H54 (cell line): ENCODE measurements at places on chromosomes 2 and 18.

DNA sequence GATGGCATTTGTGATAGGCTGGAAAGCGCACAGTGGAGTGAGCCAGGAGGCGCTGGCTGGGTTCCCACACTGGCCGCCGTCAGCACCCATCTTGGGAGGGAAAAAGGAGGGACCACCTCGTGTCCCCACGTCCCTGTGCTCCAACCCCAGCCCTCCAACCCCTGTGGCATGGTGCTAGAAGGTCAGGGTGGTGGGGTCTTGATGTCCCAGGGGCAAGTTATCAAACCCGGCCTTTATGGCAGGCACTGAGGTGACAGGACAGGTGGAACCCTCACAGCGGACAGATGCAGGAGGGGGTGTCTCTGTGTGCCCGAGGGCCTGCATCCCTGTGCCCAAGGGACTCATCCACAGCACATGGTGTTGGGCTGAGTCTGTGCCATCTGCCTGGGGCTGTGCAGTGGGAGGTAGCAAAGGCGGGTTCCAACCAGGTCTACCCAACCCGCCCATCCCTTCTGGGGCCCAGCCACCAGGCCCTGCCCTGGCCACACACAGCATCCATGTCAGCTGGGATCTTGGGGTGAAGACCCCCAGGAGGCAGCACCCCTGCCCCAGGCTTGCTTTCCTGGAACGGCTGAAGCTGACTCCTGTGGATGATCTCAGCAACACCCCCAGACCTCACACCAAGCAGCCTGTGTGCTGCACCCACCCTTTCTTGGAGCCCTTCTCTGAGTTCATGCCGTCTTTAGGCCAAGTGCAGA, 246.1 kb downstream of the NDUFA10 start:
- no peak for DNase-seq

DNA sequence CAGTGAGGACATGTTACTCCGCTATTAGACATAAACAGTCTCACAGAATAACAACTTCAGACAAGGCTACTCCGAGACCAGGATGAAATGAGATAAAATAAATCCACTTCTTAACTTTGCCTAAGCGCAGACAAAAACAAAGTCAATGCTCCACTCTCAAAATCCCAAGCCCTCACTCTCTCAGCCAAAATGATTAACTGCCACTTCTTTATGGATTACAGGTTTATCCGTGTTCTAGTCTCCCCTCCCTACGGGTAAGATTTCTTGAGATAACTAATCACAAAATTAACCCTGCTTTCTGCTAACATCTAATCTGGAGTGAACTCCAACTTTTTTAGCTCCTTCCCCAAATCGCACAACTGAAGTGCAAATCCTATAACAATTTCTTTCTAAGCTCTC, 1.1 kb upstream of the CRYGC start:
- DNase-seq: no peak

GRCh38 chr2:230956827-230957755, 32.0 kb upstream of the GPR55 start:
- DNase-seq: peak; percentile 78

DNA sequence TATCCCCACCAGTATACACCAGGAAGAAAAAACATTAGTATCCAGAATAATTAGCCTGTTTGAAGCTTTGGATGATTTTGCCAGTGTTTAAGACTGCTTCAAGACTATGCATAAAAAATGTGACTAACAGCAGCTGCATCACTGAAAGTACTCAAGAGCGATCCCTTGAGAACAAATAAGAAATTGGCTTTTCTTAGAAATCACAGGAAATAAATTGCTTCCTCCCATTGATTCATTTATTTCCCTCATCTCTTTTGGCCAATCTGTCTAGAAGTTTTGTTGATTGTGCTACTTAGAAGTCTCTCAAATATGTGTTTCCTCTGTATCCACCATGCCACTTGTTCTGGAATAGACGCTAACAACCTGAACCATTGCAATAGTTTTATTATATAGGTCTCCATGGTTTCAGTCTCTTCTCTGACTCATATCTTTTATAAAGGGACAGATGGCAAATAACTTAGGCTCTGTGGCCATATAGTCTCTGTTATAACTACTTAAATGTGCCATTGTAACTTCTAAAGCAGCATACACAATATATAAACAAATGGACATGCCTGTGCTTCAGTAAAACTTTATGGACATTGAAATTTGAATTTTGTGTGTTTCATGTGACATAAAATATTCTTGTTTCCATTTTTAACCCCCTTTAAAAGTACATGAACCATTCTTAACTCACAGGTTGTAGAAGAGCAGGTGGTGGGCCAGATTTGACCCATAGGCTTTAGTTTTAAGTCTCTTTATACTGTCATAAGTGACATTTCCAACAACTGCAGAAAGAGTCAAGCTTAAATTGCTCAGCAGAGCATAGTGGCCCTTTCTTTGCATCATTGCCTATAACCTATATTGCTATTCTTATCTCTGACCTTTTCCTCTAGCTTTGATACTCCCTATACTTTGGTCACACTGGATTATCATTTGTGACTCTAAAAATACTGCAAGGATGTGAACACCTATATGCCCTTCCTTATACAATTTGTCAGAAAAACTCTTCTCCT, 123.9 kb downstream of the MC4R start:
- no peak for DNase-seq

GRCh38 chr2:46770622-46771021, 145.0 kb downstream of the MCFD2 start:
- no peak for DNase-seq

- peak; percentile 90 for DNase-seq
These were observed 25.7 kb downstream of the NPPC start for GRCh38 chr2:231900486-231900942.

DNA sequence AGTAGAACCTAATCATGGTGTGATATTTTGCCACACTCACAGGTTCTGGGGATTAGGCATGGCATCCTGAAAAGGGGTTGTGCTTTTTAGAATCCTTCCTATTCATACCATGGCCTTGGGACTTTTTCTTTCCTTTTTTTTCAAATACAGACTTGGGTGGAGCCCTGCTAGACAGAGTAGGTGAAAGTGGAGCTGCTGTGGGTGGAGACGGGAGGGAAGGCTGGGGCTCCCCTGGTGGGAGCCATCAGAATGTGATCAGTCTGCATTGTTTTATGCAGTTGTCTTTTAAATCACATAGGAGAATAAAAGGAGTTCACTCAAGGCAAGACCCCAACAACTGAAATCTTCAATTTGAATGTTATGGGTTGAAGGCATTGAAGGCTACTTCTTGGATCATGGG, 130.2 kb downstream of the VAPA start:
- DNase-seq: no peak

GRCh38 chr2:238407566-238407965, 19.2 kb upstream of the ASB1 start:
- DNase-seq: no peak

GRCh38 chr2:165044505-165045303, 89.4 kb upstream of the SLC38A11 start:
- DNase-seq: no peak

DNA sequence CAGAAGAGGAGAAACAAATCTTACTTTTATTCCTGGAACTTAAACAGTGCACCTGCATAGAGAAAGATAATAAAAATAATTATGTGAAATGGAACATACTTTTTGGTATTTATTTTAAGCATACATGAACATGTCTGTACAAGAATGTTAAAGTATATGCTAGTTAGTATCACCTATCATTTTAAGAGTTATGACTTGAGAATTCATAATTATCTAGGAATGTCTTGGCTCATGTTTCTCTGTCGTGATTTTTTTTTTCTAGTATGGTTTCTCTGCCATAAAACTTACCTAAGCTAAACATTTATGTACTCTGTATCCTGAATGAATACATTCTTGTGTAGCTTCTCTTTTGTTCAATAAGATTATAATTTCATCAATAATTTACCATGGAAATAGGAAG, 4.2 kb downstream of the SERPINB7 start:
- DNase-seq: no peak

DNA sequence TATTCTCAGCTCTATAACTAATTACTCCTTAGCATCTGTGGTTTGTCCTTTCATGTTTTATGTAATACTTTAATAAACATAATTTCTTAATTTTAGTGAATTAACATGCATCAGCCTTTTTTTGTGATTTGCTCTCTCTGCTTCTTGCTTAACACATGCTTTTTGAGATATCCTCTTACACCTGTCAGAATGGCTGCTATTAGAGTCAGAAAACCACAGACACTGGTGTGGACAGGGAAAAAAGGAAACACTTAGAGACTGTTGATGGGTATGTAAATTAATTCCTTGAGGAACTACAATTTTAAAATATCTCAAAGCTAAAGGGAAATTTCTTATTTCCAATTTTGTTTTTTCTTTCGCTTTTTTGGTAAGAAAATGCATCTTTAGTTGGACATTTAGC, 549.0 kb downstream of the ZNF804A start:
- DNase-seq: no peak

- DNase-seq: no peak
These were observed 765 bp upstream of the ID2 start for GRCh38 chr2:8680822-8681760.

GRCh38 chr2:100603948-100604633, 41.3 kb downstream of the PDCL3 start:
- no peak for DNase-seq

DNA sequence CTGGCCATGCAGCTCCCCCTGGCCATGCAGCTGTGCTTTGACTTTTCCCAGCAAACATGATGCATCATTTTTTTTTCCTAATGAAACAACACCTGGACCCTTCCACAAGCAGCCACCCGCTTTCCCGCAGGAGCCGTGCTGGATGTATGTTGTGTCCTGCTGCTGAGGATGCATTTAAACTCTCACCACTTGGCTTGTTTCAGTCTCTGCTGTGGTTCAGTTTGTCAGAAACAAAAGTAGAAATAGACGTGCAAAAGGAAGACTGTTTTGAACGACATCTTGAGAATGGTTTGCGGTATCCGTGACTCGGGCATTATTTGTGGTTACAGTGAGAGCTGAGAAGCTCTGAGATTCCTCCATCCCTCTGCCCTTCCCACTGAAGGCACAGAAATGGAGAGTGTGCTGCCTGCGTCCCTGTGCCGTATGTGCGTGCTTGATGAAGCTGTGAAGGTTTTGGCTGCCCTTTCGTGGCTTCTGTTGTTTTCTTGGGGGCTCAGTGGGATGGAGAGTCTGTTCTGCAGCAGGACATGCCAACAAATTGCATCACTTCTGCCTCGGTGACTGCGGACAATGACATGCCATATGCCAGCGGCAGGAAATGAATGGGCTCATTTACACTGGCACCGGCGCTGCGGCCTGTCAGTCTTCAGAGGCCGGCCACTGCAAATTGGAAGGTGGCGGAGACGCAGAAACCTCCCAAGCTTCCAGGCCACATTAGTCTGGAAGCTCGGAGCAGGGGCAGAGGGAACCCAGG, 417.7 kb upstream of the SALL3 start:
- no peak for DNase-seq

DNA sequence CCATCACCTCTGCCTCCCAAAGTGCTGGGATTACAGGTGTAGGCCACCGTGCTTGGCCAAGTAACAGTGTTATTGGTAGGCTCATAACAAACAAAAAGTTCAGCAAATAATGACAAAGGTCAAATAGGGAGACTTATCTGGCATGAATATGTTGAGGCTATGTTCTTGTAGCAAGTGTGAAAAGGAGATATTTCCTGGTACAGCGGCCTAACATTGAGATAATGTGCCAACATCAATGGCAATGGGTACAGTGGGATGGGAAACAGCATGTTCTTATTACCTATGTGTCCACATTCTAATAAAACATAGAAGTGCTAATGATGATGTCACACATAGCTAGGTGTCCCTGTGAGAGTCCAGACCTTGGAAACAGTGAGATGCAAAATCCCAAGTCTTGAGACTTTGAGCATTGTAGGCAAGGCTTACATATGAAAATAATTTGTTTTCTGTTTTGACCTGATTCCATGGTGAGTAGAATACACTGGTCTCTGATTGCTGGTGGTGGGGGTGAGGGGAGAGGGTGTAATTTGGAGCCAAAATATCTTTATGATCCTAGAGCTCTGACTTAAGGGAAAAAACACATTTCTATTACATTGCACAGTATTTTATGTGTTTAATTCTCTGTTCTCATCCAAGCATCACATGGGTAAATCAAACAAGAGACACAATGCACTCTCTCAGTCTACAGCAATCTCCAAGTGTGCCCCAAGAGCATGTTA, 33.1 kb upstream of the PMAIP1 start:
- DNase-seq: no peak

DNA sequence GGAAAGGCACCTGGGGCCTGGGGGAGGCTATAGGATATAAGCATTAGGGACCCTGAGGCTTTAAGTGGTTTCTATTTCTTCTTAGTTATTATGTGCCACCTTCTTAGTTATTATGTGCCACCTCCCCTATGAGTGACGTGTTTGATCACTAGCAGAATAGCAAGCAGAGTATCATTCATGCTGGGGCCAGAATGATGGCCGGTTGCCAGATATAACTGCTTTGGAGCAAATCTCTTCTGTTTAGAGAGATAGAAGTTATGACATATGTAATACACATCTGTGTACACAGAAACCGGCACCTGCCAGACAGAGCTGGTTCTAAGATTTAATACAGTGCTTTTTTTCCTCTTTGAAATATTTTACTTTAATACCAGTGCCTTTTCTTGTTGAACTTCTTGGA, 29.4 kb downstream of the LIPG start:
- no peak for DNase-seq

DNA sequence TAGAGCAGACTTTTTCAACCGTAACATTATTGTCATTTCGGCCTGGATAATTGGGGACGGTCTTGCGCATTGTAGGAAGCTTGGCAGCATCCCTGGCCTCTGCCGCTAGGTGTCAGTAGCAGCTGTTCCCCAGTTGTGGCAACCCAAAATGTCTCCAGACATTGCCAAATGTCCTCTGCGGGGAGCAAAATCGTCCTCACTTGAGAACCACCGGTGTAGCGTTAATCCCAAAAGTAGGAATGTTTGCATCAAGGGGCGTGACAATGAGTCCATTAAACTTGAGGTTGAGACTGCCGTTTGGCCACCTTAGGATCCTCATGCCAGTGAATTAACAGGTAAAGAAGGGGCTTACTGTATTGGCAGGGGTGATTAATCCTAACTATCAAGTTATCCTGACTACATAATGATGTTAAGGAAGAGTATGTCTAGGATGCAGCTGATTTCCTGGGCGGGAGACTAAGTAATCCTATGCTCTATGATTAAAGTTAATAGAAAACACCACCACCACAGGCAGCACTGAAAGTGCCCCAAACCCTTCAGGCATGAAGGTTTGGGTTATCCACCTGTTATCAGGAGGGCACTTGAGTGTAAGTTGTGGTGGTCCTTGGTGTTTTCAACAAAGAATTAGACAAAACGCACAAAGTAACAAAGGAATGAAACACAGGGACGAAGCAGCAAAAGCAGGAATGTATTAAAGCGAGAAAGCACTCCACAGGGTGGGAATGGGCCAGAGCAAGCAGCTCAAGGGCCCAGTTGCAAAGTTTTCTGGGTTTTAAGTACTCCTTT, 4.9 kb upstream of the ZC3H8 start:
- peak; percentile 30 for DNase-seq

- DNase-seq: no peak
These were observed 368.5 kb downstream of the ZEB2 start for GRCh38 chr2:144151405-144151804.

- DNase-seq: no peak
These were observed 76.9 kb downstream of the WDSUB1 start for GRCh38 chr2:159209341-159210306.

DNA sequence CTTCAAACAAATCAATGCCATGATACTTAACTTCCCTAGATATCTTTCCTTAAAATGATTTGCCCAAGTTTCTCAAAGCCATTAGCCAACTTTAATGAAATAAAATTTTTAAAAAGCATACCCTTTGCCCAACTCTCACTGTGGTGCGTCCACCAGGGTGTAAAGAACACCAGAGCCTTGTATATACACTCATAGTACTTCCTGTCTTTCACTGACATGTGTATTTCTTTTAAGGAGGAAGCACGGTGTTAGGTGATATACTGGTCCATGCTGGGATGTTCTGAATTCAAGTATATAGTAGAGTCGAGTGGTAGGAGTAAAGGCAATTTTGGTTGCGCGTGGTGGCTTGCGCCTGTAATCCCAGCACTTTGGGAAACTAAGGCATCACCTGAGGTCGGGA, 22.7 kb downstream of the AAK1 start:
- no peak for DNase-seq
